ENCODE measurements at places on chromosomes 11 and 22.

- DNase-seq, result no peak
Observed at GRCh38 chr11:16018931-16019330, 337.4 kb downstream of the SOX6 start.

GRCh38 chr22:35686298-35686697 is 31.4 kb upstream of the APOL5 start:
- DNase-seq, result no peak

DNA sequence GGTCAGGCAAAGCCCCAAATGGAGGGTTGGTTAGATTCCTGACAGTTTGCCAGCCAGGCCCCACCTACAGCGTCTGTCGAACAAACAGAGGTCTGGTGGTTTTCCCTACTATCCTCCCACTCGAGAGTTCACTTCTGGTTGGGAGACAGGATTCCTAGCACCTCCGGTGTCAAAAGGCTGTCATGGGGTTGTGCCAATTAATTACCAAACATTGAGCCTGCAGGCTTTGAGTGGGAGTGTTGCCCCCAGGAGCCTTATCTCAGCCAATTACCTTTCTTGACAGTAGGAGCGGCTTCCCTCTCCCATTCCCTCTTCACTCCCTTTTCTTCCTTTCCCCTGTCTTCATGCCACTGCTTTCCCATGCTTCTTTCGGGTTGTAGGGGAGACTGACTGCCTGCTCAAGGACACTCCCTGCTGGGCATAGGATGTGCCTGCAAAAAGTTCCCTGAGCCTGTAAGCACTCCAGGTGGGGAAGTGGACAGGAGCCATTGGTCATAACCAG is 4.7 kb upstream of the TTC36 start:
- DNase-seq, result no peak

DNA sequence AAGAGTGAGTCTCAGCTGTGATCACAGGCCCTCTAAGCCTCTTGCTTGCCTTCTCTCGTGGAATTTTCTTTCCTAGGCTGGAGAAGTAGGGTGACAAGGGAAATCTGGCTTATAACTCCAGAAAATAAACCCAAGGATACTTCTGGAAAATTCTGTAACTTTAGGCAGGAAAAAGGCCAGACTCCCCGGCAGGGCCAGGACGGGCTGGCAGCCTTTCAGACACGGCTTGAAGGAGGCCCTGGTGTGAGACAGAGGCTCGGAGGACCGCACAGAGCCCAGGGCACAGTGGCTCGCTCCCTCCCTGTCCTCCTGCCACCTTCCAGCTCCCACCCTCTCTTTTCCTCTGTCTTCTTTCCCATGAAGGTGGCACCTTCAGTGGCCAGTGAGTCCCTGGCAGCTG is 19.1 kb downstream of the RPUSD4 start:
- no peak for DNase-seq

DNA sequence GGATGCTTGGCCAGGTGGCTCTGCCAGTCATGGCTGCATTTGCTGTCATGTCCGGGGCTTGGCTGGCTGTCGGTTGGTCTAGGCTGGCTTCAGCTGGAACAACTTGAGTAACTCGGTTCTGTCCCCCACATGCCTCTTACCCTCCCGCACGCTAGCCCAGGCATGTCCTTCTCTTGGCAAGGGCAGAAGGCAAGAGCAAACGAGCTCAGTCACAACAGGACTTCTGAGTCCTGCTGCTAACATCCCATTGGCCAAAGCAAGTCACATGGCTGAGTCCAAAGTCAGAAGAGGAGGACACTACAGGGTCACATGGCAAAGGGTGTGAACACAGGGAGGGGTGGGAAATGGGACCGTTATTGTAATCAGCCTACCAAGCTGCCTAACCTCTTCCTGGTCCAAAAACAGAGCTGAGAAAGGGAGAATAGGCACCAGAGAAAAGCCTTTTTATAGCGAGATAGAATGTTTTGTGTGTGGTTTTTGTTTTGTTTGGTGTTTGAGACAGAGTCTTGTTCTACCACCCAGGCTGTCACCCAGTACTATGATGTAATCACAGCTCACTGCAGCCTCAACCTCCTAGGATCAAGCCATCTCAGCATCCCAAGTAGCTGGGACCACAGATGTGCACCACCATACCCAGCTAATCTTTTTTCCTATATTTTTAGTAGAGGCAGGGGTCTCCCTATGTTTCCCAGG is 81.9 kb downstream of the MN1 start:
- no peak for DNase-seq

DNA sequence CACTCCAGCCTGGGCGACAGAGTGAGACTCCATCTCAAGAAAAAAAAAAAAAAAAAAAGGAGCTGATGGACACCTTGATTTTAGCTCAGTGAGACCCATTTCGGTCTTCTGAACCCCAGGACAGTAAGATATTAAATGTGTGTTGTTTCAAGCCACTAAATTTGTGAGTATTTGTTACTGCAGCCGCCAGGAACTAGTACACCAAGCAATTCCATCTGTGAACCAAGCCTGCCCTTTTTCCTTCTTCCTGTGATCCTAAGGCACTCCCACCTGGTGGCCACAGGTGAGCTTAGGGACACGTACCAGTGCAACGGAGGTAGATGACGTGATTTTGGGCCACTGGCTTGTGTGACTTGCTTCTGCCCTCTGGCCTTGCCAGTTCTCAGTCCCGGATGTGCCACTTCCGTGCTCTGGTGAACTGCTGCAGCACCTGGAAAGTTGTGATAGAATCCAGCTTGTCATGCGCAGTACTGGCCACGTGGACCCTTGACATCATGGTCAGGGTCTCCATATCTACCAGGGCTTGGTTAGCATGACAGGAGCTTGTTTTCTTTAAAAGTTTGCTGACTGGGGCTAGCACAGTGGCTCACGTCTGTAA is 19.6 kb upstream of the ATXN10 start:
- no peak for DNase-seq

DNA sequence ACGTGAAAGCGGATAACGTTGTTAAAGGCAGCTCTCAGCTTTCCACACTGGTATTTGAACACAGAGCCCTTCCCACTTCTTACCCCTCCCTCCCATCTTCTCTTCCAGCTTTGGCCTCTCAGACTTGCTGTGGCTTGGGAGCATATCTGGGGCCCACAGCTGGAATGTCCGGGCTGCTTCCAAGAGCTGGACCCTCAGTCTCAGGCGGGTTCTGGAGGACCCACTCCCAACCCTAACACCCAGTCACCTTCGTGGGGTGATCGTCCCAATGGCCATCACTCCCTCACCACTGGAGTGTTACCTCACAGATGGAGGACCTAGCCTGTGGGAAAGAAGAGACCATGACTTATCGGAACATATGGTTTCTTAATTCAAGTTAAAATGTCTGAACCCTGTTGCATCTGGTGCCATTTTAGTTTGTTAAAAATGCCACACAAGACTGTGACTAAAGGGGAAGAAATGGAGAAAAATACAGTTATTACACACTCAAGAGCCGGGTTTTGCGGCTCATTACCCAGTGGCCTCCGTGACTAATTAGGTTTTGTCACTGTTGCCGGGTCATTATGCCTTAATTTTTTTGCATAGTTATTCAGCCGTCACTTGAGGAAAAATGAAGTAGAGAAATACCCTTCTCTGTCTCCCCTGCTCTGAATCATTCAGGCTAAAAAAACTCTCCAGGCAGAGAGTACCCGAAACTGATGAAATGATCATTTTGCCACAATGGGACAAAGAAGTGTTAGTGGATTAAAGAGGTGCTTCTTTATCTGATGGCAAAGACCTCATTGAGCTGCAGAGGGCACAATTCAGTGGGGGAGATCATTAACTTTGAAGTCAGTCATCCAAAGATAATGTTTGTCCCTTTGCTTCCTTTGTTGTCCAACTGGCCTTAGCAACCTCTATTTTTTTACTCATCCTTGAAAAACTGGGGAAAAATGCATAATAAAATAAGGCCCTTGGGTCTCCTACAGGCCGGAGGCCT is 87.2 kb upstream of the HTATIP2 start:
- no peak for DNase-seq

- no peak for DNase-seq
Observed at GRCh38 chr11:14111496-14111895, 149.0 kb downstream of the SPON1 start.

DNA sequence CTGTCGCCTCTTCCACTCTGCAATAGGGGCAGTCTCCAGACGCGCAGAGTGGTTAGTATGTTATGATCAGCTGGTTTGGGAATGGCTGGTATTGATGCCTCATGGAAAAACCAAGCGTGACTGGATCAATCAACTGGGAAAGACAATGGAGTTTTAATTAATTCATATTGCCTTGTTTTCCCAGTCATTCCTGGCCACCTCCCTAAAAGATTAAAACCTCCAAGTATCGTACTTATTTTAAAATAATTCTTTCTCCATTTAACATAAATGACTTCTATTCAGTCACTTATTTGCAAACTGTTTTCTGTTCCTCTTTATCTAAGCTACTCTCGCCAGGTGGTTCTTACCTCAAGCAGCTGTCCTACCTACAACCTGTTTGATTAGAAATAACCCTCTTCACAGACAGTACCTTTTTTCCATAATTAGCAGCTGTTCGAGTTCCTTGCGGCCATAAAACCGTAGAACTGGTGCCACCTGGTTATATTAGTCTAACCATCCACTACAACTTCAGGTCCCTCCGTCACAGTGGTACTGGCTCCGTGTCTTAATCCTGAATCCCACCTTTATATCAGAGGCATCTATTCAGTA is 898 bp downstream of the ZNF215 start:
- no peak for DNase-seq

DNA sequence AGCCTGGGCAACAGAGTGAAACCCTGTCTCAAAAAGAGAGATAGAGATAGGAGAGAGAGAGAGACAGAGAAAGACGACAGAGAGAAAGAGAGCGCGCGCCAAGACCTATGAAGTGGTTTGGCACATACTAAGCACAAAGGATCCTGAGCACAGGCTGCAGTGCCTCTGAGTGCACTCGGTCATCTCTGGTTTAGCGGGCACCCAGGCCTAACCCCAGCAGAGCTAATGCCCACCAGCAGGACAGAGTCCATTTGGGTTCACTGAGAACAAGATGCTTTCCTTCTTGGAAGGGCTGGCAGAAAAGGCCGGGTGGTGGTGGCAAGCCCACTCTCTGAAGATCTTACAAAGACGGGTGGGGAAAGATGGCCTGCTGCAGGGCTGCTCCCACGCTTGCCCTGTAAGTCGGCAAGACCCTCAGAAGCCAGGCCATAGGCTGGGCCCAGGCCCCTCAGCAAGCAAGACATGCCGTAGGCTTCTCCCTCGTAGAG is 3.3 kb downstream of the SCARF2 start:
- no peak for DNase-seq

GRCh38 chr11:45892856-45893255 is 7.4 kb downstream of the MAPK8IP1 start:
- no peak for DNase-seq
